Urothelium cell line (cell line): ENCODE measurements at places on chromosomes 12 and 14.

GRCh38 chr14:98935921-98936320 lies 336.1 kb downstream of the BCL11B start:
- DNase-seq = no peak

DNA sequence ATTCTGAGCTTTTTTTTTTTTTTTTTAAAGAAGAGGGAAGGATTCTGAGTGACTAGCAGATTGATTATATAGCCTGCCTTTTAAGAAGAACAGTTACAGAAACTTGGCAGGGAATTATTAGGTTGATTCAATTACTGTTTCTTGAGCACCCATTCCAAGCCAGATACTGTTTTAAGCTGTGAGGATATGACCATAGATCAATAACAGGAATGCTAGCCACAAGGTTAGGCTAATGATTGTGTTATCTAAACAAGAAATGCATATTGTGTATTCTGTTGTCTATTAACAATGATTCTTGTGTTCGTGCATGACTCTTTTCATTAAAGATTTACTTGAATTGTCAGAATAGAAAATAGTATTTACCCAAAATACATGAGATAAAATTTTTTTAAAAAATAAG lies 67.1 kb downstream of the PRORP start:
- no peak for DNase-seq

DNA sequence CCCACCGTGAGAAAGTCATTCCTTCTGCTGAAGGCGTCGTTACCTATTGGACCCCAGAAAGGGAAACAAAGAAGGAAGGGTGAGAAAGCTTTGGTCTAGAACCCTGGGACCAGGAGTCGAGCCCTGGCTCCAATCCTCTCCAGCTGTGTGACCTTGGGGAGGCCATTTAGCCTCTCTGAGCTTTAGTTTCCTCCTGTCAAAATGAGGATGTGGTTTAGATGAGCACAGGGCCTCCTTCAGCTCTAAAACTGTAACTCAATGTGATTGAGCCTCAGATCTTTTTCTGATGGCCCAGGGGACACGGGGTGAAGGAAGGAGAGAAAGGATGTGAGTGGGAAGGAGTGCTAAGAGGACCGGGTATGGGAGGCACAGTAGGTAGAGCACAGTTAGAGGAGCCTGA lies 7.7 kb downstream of the JDP2 start:
- no peak for DNase-seq

- DNase-seq = no peak
Measured at GRCh38 chr12:52434760-52435530, 774 bp upstream of the KRT75 start.

DNA sequence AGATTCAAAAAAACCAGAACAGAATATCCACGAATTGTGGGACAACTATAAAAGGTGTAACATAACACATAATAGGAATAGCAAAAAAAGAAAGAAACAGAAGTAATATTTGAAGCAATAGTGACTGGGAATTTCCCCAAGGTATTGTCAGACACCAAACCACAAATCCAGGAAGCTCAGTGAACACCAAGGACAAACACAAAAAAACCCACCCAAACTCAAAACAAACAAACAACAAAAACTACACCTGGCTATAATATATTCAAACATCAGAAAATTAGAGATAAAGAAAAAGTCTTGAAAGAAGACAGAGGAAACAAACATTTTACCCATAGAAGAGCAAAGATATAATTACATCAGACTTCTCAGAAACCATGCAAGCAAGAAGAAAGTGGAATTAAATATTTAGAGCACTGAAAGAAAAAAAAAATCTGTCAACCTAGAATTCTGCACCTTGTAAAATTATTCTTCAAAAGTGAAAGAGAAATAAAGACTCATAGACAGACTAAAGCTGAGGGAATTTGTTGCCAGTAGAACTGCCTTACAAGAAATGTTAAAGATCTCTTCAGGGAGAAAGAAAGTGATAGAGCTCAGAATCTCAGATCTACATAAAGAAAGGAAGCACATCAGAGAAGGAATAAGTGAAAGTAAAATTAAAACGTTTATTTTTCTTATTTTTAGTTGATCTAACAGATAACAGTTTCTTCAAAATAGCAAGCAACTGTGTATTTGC lies 12.1 kb upstream of the HMGA2 start:
- no peak for DNase-seq

DNA sequence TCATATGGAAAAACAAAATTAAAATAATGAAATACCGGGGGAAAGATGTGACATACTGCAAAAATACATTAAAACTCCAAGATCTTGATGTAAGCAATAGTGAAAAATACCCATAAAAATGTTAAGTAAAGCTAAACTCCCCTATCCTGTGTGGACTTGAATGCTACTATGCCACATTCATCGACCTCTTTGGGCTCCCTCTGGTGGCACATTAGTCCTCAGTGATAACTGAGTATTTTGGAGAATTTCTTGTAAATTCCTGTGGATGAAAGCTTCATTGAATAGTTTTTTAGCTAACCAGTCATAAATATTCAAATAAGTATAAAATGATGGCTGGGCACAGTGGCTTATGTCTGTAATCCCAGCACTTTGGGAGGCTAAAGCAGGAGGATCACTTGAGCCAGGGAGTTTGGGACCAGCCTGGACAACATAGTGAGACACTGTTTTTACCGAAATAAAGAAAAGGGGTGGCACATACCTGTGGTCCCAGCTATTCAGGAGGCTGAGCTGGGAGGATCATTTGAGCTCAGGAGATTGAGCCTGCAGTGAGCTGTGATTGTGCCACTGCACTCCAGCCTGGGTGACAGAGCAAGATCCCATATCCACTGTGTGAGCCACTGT lies 42.4 kb upstream of the SGPP1 start:
- peak; percentile 57 for DNase-seq

GRCh38 chr12:124761871-124762270 lies 101.8 kb downstream of the SCARB1 start:
- peak; percentile 54 for DNase-seq

DNA sequence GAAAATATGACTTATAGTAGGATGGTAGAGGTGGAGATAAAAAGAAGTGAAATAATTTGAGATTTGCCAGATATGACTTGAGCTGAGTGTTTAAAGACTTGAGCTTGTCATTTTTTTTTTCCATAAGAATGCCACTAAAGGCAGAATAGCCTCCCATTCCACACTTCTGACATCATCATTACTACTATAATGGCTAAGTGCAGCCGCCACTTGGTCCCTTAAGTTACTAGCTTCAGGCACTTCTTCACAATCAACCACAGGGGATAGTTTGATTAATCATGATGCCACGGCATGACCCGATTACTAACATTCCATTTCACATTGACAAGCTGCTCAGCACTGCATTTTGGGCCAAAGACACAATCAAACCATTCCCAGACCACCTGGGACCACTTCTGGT lies 127.9 kb downstream of the EFCAB11 start:
- no peak for DNase-seq

DNA sequence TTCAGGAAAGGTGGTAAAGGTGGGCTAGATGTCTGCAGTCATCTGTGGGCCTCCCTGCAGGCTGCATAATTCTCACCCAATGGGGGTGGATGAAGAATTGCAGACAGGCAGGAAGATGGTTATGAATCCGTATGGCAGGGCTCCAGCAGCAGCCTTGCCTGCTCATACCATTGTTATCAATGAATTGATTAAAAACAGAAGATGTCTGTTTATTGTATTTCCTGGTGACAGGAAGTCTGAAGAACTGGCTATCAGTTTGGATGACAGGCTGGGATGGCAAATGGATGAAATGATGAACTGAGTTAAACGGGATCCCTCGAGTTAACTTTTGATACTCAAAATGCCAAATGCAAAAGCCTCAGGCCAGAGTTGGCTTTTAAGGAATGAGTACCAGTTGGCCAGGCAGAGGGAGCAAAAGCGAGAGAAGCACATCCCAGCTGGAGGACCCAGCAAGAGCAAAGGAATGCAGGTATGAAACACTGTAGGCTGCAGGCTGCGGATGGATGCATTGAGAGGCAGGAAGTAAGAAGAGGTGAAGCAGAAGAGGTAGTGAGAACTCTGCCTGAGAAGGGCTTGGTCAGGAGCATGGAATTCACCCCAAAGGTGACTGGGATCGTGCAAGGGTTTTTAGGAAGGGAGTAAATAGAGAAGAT lies 550.0 kb upstream of the TBX3 start:
- DNase-seq = no peak

GRCh38 chr12:107134558-107134957 lies 41.2 kb upstream of the CRY1 start:
- DNase-seq = peak; percentile 12

- DNase-seq = no peak
Measured at GRCh38 chr12:109009766-109010165, 11.1 kb downstream of the SVOP start.

DNA sequence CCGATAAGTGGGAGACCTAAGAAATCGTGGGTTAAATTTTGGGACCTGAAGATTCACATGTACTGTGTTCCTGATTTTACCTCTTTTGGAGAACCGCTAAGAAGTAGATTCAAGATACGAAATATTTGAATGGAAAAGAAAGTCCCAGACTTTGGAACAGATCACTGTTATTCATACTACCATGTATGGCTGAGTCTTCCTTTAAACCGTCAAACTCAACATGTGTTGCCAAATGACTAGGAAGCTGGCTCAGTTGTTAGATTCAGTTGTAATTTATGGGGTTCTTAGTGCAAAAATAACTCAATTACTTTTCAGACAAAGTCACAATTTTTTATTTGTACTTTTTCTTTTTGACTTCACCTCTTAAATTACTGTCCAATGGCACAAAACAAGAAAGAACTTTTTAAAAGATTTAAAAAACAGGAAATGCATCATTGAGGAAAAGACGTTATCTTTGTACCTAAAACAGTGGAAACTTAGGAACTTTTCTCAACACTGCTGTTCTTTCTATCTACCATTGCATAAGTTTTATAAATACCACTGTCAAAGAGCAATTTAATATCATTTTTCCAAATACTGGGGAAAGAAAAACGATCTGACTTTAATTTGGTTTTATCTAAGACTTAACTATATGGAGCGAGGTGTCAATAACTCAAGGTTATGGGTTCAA lies 15.7 kb downstream of the RERG start:
- DNase-seq = no peak

DNA sequence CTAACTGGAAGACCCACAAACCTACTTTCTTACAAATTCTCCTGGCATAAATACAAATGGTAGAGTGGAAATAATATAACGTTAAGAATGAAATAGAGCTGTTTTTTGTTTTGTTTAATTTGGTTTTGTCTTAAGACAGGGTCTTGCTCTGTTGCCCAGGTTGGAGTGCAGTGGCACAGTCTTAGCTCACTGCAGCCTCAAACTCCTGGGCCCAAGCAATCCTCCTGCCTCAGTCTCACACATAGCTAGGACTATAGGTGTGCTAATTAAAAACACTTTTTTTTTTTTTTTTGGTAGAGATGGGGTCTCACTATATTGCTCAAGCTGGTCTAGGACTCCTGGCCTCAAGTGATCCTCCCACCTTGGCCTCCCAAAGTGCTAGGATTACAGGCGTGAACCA lies 4.1 kb upstream of the DHH start:
- DNase-seq = no peak

DNA sequence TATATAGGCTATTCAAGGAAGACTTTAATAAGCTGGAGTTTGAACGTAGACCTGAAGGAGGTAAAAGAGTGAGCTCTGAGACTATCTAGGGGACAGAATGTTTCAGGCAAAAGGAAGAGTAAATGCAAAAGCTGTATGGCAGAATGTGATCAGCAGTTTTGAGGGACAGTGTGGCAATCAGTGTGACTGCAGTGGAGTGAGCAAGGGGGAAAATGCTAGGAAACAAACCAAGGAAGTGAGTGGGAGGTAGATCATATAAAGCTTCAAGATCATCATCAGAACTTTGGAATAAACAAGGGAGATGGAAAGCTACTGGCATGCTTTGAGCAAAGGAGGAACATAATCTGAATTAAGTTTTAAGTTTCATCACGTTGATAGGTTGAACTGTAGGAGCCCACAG lies 67.5 kb upstream of the BTG1 start:
- DNase-seq = no peak

GRCh38 chr12:53004582-53004981 lies 1.7 kb upstream of the EIF4B start:
- DNase-seq = no peak

DNA sequence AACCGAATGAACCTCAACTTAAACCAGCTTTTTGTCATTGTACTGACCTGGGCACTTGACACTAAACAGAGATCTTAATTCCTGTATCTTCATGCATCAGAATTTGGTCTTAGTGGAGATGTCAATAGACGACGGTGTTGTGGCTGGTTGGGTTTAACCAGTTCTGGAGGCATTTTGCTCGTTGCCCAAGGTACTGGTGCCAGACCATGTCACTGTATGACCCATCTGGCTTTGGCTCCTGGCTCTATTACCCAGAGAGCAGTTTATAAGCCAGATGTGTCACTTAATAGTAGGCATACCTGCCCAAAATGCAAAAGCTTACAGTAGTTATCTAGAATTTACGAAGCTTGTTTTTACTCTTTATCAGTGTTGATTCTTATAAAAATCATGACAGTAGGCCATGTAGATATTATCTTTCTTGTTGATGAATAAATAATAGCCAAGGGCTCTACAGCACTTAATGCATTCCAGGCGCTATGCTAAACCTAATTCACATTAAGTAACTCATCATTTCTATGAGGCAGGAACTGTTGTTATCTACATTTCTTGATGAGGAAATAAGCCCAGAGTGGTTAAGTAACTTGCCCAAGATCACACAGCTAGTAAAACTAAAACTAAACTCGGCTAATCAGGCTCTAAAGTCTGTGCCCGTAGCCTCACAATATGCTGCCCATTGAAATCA lies 179.7 kb upstream of the HIF1A start:
- DNase-seq = no peak

- no peak for DNase-seq
Measured at GRCh38 chr14:34241185-34241711, 220.8 kb downstream of the SPTSSA start.

- DNase-seq = no peak
Measured at GRCh38 chr12:6820166-6820565, 1.5 kb upstream of the GPR162 start.

DNA sequence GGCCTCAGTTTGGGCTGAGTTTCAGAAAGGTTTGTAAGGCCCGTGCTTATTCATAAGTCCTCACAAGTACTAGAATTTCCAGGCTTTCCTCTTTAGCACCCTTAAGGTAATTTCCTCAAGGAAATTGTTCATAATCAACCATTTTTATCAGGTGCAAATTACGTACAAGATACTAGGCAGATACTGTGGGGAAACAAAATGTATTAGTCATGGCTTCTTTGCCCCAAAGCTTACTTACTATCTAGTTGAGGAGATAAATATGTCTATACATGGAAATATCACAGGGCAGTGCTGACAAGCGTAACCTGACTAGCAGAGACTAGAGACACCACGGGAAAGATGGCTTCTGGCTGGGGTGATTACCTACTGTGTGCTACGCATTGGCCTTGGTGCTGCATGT lies 22.5 kb downstream of the MAX start:
- no peak for DNase-seq

DNA sequence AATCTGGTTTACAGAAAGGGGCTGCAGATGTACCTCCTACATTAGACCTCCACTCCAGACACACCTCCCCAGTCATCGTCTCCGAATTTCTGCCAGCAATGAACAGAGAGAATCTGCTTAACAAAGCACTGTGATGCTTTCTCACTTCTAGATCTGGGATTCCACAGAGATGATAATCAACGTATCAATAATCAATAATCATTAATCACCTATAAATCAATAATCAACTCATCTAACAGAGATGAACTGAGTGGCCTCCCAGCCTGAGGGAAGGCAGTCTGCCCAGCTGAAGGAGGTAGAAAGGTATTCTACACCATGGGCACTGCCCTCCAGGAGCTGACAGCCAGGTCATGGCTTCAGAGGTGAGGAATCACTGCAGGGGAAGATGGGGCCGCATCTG lies 183.2 kb downstream of the TMEM132D start:
- no peak for DNase-seq

- DNase-seq = no peak
Measured at GRCh38 chr12:116650585-116651087, 87.2 kb downstream of the SPRING1 start.
